Stimulated activated CD4-positive, alpha-beta T cell treated with anti-CD3 and anti-CD28 coated beads, Interleukin-4, amount 100 ng/mL, for 48 hours (primary cell): ENCODE measurements at places on chromosomes 6 and 20.

DNA sequence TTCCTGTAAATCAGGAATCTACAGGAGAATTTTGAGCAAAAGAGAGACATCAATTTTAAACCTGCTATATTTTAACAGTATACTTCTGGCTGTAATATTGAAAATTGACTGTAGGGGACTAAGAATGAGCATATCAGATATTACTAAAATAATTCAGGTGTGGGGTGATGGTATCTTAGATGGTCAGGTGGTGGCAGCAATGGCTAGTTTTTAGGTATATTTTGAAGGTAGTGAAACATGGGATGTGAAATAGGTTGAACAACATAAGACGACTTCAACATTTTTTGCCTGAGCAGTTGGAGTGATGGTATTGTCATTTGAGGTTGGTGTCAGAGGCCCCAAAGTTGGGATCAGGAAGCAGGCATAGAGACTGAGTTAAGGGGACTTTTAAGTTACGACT, 32.1 kb downstream of the FAM83B start:
- no peak for DNase-seq

- DNase-seq, result no peak
Observed at GRCh38 chr6:100202417-100203194, 208.6 kb upstream of the MCHR2 start.

DNA sequence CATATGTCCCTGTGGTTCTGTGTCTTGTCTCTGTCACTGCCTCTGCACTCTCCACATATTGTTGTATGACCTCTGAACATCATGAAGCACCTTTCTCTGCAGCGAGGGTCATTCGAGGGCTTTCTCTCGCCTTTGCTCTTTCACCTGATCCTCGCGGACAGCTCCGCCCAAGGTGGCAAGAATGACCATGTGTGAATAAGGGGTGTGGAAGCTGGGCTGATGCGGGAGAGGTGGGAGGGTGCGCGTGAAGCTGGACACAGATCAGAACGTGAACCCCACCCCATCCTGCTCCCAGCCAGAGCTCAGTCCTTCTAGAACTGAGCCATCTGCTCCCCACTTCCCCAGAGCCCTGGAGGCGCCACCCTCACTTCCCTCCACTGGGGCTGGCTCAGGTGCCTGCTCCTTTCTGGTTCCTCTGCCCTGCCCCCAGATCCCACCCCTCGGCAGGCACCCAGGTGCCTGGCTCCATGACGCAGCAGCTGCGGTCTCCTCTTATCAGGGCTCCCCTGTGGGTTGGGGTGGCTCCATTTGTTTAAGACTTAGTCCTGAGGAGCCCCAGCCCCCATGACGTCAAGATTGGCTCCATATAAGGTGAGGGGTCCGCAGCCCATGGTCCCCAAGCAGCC, at the start of gene MUCL3:
Gene MUCL3 (plus strand): TSS at position 613 of the 626 bp plus-strand sequence. CDS start 27 bp downstream, outside the sequence.
- DNase-seq, result no peak

GRCh38 chr6:135191508-135192255, 10.6 kb downstream of the MYB start:
- DNase-seq, result no peak

GRCh38 chr6:18047406-18047805, 60.0 kb upstream of the KIF13A start:
- no peak for DNase-seq

DNA sequence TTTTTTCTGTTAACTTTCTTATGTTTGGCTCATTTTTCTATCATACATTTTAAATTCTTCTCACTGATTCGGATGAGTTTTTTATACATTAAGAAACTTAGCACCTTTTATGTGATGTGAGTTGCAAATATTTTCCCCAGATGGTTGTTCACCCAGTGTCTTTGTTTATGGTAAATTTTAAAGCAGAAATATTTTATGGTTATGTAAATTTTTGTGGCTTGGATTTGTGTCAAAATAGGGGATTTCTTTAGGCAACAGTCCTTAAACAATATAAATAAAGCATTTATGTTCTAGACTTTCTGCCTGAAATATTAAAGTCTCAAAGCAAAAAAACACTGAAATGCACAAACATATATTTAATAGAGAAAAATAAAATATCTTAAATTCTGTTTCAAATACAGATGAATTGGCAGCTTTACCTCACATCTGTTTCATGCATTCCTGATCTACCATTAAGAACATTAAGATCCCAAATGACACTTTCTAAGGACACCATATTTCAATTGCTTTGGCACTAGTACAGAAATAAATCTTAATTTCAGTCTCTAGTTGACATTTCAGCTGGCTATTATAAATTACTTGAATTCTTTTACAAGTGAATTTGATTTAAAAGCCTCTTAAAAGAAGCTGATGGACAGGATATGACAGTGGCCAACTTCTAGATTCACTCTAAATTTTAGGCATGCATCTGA, 646.6 kb downstream of the HACE1 start:
- DNase-seq, result no peak

- no peak for DNase-seq
Observed at GRCh38 chr20:2403291-2404052, 22.8 kb downstream of the TGM6 start.

- DNase-seq, result no peak
Observed at GRCh38 chr6:158284876-158285655, 27.2 kb upstream of the TULP4 start.

GRCh38 chr6:159716247-159717096, 10.8 kb upstream of the WTAP start:
- no peak for DNase-seq

DNA sequence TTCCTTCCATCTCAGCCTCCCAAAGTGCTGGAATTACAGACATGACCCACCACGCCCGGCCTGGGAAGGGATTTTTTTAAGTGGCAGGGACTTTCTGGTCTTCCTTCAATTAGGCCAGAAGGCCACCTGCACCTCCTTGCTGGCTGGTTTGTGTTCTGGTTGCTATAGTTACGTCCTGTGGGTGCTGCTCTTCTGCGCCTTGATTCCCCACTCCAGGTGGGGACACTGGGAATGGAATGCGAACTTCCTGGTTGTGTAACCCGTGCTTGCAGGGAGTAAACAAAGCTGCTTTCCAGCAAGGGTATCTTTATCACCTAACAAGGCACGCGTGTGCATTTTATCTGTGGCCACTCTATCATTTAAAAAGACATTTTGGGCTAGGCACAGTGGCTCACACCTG, 117.7 kb downstream of the PLEKHG1 start:
- no peak for DNase-seq
